ENCODE measurements at places on chromosomes 3 and 15. TPM values are rescaled to one million over a fixed set of nuclear protein-coding genes. Genes with fewer than 3 reads are reported as not detected.

- no peaks in the 10 kb centered on the region for H3K36me3 ChIP-seq
- DNase-seq = no peak
- H3K27ac ChIP-seq = no peak overlapping the region
- H3K27me3 ChIP-seq = peaks cover 17% of the 10 kb centered on the region
- H3K4me3 ChIP-seq = no peak overlapping the region
These were observed 58.2 kb downstream of the SLC6A1 start for GRCh38 chr3:11050666-11051323.

Gene PLCH1
- total RNA-seq = 0.10 TPM

GRCh38 chr3:14261229-14261628 is 82.6 kb downstream of the LSM3 start:
- H3K4me1 ChIP-seq = no peaks in the 10 kb centered on the region
- peaks cover 11% of the 10 kb centered on the region for H3K27me3 ChIP-seq
- H3K4me3 ChIP-seq = no peak overlapping the region
- peak; percentile 56 for DNase-seq

Gene EPB42
- not detected for total RNA-seq

GRCh38 chr3:127637971-127638370 is 9.0 kb downstream of the PODXL2 start:
- H3K36me3 ChIP-seq = no peaks in the 10 kb centered on the region
- H3K27me3 ChIP-seq = peaks cover 5% of the 10 kb centered on the region
- no peak overlapping the region for H3K27ac ChIP-seq
- H3K4me1 ChIP-seq = peaks cover 15% of the 10 kb centered on the region
- no peak overlapping the region for H3K4me3 ChIP-seq
- DNase-seq = no peak

GRCh38 chr3:152203652-152204051 is 65.1 kb upstream of the MBNL1 start:
- DNase-seq = no peak
- peak overlapping the region; percentile 85 for H3K4me3 ChIP-seq
- peaks cover 3% of the 10 kb centered on the region for H3K36me3 ChIP-seq
- H3K27ac ChIP-seq = peak overlapping the region; percentile 87

- no peaks in the 10 kb centered on the region for H3K27me3 ChIP-seq
- peaks cover 32% of the 10 kb centered on the region for H3K36me3 ChIP-seq
- no peak overlapping the region for H3K27ac ChIP-seq
These were observed 11.3 kb downstream of the UBR1 start for GRCh38 chr15:43094416-43095030.

- no peak overlapping the region for H3K4me3 ChIP-seq
- H3K27me3 ChIP-seq = no peaks in the 10 kb centered on the region
- H3K36me3 ChIP-seq = peaks cover 5% of the 10 kb centered on the region
- H3K27ac ChIP-seq = no peak overlapping the region
- no peaks in the 10 kb centered on the region for H3K4me1 ChIP-seq
These were observed 27.6 kb downstream of the C3orf33 start for GRCh38 chr3:155778462-155778861.

DNA sequence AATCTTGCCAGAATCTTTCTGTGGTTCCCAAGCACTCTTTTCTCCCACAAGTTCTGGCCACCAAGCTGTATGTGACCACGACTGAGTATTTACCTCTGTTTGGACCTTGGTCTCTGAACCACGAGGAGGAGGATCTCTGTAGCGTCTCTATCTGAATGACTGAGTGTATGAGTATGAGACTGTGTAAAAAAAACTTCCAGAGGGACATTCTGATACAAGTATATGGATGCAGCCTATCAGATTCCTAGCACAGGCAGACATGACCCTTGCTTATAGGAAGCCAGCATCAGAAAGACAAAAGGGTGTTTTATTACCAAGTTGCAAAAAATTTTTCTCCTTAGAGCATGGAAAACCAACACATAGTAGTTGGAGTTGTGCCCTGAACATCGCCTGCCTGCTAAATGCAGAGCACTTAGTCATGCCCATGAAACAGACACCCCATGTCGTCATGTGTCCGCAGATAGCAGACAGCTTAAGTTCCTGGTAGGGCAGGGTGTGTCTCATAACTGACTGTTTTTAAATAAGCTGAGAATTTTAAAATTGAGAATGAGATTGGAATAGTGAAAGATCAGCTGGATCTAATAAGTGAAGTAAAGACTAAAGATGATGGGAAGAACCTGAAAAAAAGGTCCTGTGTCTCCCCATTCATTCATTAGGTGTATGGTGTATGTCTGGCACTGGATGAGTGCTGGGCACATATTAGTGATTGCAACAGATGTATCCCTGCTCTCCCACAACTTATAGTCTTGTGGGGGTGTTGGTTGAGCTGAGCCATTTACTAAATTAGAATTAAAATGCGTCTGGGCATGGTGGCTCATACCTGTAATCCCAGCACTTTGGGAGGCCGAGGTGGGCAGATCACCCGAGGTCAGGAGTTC is 30.9 kb downstream of the DAG1 start:
- H3K4me3 ChIP-seq = no peak overlapping the region
- H3K36me3 ChIP-seq = peaks cover 21% of the 10 kb centered on the region
- peak overlapping the region; percentile 42 for H3K27ac ChIP-seq

GRCh38 chr3:47522082-47522987 is 8.8 kb upstream of the ELP6 start:
- peak overlapping the region; percentile 55 for H3K27ac ChIP-seq
- no peak overlapping the region for H3K4me3 ChIP-seq
- peaks cover 11% of the 10 kb centered on the region for H3K4me1 ChIP-seq

Gene ERICH6
- total RNA-seq = not detected

Gene STARD5
- 4.5 TPM for total RNA-seq

Gene GAP43
- total RNA-seq = not detected

DNA sequence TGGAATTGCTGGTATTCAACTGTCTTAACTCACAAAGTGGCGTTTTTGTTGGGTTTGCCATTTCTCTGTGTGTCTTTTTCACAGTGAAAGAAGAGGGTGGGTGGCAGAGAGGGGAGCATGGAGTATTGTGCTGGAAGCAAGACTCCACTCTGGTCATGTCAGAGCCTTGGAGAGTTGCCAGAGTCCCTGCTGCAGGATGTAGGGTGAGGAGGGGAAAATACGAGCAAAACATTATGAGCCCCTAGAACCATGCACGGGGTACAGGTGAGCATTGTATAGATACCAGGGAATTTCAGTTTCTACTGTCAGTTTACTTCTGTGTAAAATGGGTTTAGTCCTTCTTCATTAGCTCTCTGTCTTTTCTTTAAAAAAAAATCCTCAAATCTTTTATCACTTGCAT is 249.9 kb downstream of the CACNA2D3 start:
- H3K4me1 ChIP-seq = no peaks in the 10 kb centered on the region
- H3K4me3 ChIP-seq = no peak overlapping the region
- H3K27me3 ChIP-seq = no peaks in the 10 kb centered on the region
- no peaks in the 10 kb centered on the region for H3K36me3 ChIP-seq
- DNase-seq = no peak

- no peaks in the 10 kb centered on the region for H3K27me3 ChIP-seq
- no peak for DNase-seq
- peaks cover 19% of the 10 kb centered on the region for H3K4me1 ChIP-seq
- no peak overlapping the region for H3K4me3 ChIP-seq
These were observed 339.9 kb upstream of the TGFBR2 start for GRCh38 chr3:30266524-30266923.

DNA sequence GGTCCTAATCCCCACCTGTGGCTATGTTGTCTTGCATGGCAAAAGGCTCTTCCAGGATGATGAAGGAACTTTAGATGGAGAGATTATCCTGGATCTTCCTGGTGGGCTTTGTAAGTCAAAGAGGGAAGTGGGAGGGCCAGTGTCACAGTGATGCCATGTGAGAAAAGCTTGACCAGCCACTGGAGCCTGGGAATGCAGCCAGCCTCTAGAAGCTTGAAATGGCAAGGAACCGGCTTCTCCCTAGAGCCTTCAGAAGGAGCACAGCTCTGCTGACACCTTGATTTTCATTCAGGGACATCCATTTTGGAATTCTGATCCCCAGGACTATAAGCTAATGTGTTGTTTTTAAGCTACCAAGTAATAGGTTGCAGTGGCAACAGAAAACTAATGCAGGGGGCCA is 58.3 kb downstream of the CLEC3B start:
- H3K27me3 ChIP-seq = peaks cover 25% of the 10 kb centered on the region
- no peak for DNase-seq
- no peaks in the 10 kb centered on the region for H3K36me3 ChIP-seq
- H3K4me3 ChIP-seq = no peak overlapping the region
- peaks cover 4% of the 10 kb centered on the region for H3K4me1 ChIP-seq
- H3K27ac ChIP-seq = no peak overlapping the region

Gene RASGRP1
- total RNA-seq = 110 TPM

GRCh38 chr3:142929890-142930289 is 33.6 kb downstream of the PAQR9 start:
- H3K27ac ChIP-seq = no peak overlapping the region
- H3K4me3 ChIP-seq = no peak overlapping the region
- H3K27me3 ChIP-seq = peaks cover 20% of the 10 kb centered on the region
- no peak for DNase-seq

DNA sequence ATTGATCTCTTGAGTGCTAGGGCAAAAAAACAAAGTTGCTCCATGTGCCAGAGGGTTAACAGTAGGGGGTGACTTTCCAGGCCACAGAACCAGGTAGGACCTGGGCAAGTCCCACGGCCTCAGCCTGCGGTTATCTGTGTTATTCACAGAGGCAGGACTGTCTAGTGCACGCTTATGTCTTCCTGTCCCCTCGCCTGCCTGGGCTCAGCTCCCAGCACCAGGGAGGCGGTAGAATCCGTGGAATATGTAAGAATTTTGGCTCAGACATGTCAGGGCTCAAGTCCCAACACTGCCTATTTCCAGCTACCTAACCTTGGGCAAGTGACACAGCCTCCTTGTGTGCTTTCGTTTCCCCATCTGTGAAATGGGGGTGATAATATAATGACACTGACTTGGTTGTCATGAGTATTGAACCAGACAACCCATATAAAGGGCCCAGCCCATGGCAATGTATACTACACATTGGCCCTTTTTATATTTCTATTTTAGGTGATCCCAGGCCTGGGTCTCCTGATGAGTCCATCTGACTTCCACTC is 44.3 kb upstream of the FLNB start:
- no peak overlapping the region for H3K27ac ChIP-seq
- H3K27me3 ChIP-seq = no peaks in the 10 kb centered on the region
- no peak overlapping the region for H3K4me3 ChIP-seq
- no peak for DNase-seq

DNA sequence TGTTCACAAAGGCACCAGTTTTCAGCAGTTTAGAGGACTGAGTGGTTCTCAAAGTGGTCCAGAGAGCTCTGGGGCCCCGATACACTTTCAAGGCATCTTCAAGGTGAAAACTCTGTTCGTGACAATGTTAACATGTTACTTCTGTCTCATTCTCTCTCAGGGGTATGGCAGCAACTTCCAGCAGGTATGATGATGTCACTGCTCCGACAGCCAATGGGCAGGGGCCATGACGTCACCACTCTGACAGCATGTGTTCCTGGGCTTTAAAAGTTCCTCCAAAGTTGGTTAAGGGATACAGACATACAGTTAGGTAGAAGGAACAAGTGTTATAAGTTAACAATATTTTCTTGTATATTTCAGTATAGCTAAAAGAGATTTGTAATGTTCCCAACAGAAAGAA is 87.9 kb downstream of the KLF15 start:
- no peak overlapping the region for H3K27ac ChIP-seq
- no peaks in the 10 kb centered on the region for H3K36me3 ChIP-seq
- no peak for DNase-seq
- H3K27me3 ChIP-seq = peaks cover 8% of the 10 kb centered on the region
- H3K4me3 ChIP-seq = no peak overlapping the region

Gene SECISBP2L
- 44.8 TPM for total RNA-seq

Gene ZNF80
- 0.22 TPM for total RNA-seq

DNA sequence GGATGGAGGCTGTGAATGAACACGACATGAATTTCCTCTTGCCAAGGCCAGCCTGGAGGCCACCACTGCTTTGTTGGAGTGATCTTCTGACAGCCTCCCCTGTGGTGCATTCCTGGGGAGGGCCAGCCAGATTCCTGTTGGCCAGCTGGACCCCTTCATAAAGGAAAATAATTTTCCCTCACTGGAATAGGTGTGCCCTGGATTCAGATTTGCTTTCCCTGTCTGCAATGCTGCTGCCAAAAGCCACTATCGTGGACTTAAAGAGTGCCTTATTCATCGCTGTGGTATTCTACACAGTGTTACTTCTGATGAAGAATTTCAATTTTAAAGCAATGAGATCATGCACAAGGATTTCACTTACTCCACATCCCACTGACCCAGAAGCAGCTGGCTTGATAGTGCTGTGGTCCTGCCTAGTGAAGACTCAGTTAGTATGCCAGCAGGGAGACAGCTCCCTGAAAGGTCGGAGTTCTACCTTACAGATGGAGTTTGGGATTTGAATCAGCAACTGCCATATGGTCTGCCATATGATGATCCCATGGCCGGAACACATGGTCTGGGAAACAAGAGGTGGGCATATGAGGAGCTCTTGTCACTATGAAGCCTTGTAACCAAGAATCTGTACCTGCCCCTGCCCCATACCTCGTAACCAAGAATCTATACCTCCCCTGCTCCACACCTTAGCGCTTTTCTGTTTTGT is 145.2 kb downstream of the KLF13 start:
- no peaks in the 10 kb centered on the region for H3K27me3 ChIP-seq
- peaks cover 54% of the 10 kb centered on the region for H3K4me1 ChIP-seq
- no peak overlapping the region for H3K4me3 ChIP-seq
- H3K36me3 ChIP-seq = peaks cover 14% of the 10 kb centered on the region
- no peak for DNase-seq
- peak overlapping the region; percentile 90 for H3K27ac ChIP-seq

DNA sequence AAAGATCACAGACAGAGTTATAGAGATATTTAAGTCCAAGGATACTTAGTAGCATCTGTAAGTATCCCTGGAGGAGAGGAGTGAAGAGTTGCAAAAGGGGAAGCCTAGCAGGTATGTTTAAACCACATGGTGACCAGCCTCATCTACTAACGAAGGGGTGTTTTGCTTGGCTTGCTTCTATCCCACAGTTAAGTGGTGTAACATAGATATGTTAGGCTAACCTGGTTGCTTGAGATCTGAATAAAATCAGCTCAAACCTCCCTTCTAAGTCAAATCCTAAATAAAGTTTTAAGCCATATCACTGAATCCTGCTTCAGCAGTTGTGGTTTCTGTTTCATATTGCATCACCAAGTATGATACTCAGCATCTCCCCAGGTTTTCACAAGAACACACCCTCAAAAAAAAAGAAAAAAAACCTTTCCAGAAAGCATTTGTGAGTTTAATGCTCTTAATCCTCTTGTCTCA is 880.2 kb downstream of the ROBO1 start:
- no peak overlapping the region for H3K27ac ChIP-seq
- H3K4me1 ChIP-seq = no peaks in the 10 kb centered on the region
- H3K4me3 ChIP-seq = no peak overlapping the region
- H3K27me3 ChIP-seq = no peaks in the 10 kb centered on the region

DNA sequence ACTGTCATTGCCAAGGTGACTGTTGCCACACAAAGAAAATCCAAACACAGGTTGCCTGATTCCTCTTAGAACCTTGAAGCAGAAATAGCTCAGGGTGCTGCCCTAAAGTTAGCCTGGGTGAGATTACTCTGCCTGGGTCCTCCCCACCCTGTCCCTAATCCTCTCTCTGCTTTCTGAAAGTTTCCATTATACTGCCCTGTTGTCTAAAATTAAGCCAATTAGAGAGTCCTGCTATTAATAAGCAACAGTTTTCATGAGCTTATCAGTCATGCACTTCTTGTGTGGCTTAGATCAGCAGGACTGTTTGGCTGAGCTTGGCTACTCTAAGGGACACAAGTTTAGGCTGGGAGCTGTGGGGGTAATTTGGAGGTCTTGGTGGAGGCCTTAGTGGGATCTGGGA is 334.7 kb upstream of the LRRFIP2 start:
- peaks cover 17% of the 10 kb centered on the region for H3K4me1 ChIP-seq
- H3K36me3 ChIP-seq = no peaks in the 10 kb centered on the region
- no peak overlapping the region for H3K4me3 ChIP-seq
- H3K27ac ChIP-seq = no peak overlapping the region

GRCh38 chr15:52706091-52706490 is 26.9 kb upstream of the ATOSA start:
- H3K36me3 ChIP-seq = no peaks in the 10 kb centered on the region
- H3K4me3 ChIP-seq = no peak overlapping the region
- no peak overlapping the region for H3K27ac ChIP-seq
- no peak for DNase-seq
- peaks cover 6% of the 10 kb centered on the region for H3K4me1 ChIP-seq
- peaks cover 16% of the 10 kb centered on the region for H3K27me3 ChIP-seq

Gene ZPLD1
- total RNA-seq = not detected

Data from activated T-helper 1 cell treated with anti-CD3 and anti-CD28 coated beads, Interleukin-12 subunit alpha, Interleukin-12 subunit beta, Interleukin-2, Interleukin-4 antibody, amounts not matched to agents 30 ng/mL and 10 ng/mL and 1 ng/mL, durations not matched to agents 14 hours and 24 hours and 36 hours (primary cell).